ENCODE measurements at places on chromosomes 3 and 15. TPM values are rescaled to one million over a fixed set of nuclear protein-coding genes. Genes with fewer than 3 reads are reported as not detected.

FOXB1 gene
- not detected for total RNA-seq

KLHL6 gene
- 3.1 TPM for total RNA-seq

SV2B gene
- 1.5 TPM for total RNA-seq

ADAMTS9 gene
- total RNA-seq: 132 TPM

ROPN1B gene
- total RNA-seq: 2.0 TPM

IFT57 gene
- 40.4 TPM for total RNA-seq

MAGEL2 gene
- total RNA-seq: 2.8 TPM

ALDH1A3 gene
- total RNA-seq: 26.0 TPM

FGF7 gene
- 44.2 TPM for total RNA-seq

C2CD4A gene
- not detected for total RNA-seq

EPHB3 gene
- total RNA-seq: 44.4 TPM

IGSF10 gene
- total RNA-seq: 61.5 TPM

DZIP3 gene
- 12.8 TPM for total RNA-seq

MKRN2 gene
- 27.0 TPM for total RNA-seq

CACNA2D2 gene
- 1.4 TPM for total RNA-seq

SERPINI2 gene
- not detected for total RNA-seq

MINAR1 gene
- 2.6 TPM for total RNA-seq

CILP gene
- 24.4 TPM for total RNA-seq

KIF23 gene
- total RNA-seq: 21.4 TPM

DNASE1L3 gene
- 4.1 TPM for total RNA-seq

DRD3 gene
- not detected for total RNA-seq

SAMMSON gene
- total RNA-seq: 0.69 TPM

MESP1 gene
- total RNA-seq: 1.6 TPM

C2CD4B gene
- 7.9 TPM for total RNA-seq

DHX36 gene
- total RNA-seq: 105 TPM

MASP1 gene
- total RNA-seq: 26.5 TPM

PLD1 gene
- 51.5 TPM for total RNA-seq

NTRK3 gene
- 7.2 TPM for total RNA-seq

RAD51 gene
- total RNA-seq: 3.7 TPM

FBXO40 gene
- 0.59 TPM for total RNA-seq

PRICKLE2 gene
- total RNA-seq: 34.0 TPM

NAA50 gene
- 70.6 TPM for total RNA-seq

ASB14 gene
- total RNA-seq: 0.10 TPM

DCBLD2 gene
- total RNA-seq: 29.6 TPM

RAB43 gene
- 3.9 TPM for total RNA-seq

CD276 gene
- 46.9 TPM for total RNA-seq

CLCN2 gene
- total RNA-seq: 5.3 TPM

AAGAB gene
- total RNA-seq: 19.4 TPM

AP3B2 gene
- total RNA-seq: 0.89 TPM

XXYLT1 gene
- 13.6 TPM for total RNA-seq

RUVBL1 gene
- total RNA-seq: 27.2 TPM

NR1I2 gene
- total RNA-seq: 0.10 TPM

ACKR2 gene
- 1.6 TPM for total RNA-seq

FBN1 gene
- 480 TPM for total RNA-seq

DZIP1L gene
- total RNA-seq: 23.9 TPM

CCNDBP1 gene
- 50.4 TPM for total RNA-seq

CD200 gene
- 12.2 TPM for total RNA-seq

All from skin of body (tissue), 3 donors.